ENCODE measurements at places on chromosomes 2 and 18.

GRCh38 chr2:100193291-100193710 is 50.9 kb upstream of the AFF3 start:
- no peak for DNase-seq

DNA sequence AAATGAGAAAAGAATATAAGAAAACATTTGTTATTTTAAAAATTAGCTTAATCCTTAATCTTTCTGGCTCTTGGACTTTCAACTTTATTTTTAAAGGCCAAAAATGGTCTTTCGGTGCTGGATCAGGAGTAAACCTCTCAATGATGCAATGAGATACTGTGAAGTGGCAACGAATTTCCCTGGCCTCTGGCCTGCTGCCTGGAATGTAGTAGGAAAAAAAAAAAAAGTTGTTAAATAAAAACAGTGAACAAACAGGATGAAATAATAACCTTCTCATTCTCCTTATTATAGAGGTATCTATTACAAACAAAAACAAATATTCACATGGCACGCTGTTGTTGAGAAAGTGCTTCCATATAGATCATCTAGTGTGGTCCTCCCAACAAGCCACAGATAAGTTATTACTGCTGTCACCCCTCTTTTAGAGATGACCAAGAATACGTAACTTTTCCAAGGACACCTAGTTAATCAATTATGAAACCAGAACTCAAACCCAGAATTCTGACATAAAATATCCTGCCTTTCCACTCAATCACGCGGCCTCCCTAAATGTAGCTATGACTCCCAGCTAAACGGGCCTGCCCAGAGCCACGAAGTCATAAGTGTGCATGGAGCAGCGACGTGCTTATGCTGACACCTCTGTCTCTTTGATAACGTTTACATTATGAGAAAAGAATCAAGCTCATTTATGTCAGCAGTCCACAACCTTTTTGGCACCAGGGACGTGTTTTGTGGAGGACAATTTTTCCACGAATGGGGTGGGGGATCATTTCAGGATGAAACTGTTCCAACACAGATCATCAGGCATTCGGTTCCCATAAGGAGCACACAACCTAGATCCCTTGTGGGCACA is 170.9 kb downstream of the BCL2 start:
- DNase-seq, result no peak

- no peak for DNase-seq
These were observed 3.5 kb downstream of the TRIB2 start for GRCh38 chr2:12720278-12720620.

DNA sequence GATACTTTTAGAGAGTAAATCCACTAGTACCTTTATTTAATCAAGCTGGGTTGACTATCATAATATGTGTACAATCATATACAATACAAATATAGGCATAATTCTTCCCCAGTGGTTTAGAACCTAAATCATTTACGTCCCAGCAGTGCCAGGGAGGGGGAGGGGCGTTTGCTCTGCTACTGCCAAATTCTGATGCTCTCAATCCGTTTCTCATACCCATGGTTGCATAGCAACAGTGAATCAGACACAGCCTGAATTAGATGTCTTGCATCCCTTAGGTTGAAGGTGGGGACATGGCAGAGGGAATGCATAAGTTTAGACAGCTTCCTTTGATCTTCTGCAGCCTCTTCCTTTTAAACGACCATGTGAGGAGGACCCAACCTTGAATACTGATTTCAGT is 135.4 kb downstream of the ABCA12 start:
- DNase-seq, result no peak

DNA sequence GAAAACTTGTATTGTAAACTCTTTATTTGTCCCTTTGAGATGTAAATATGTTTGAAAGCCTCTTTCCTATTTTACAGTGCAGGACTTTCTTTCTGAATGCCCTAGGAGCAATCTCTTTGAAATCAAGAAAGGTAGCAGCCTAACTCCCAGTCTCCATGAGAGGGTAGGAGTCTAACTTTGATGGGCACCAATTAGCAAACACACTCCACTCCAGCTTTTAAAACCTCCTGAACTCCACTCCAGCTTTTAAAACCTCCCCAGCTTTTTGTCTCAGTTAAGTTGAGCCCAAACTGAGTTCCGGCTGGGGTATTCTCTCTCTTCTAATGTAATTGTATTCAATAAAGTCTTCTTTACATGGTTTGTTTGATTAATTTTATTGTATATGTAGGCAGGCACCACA is 493.7 kb upstream of the CDH7 start:
- DNase-seq, result no peak

DNA sequence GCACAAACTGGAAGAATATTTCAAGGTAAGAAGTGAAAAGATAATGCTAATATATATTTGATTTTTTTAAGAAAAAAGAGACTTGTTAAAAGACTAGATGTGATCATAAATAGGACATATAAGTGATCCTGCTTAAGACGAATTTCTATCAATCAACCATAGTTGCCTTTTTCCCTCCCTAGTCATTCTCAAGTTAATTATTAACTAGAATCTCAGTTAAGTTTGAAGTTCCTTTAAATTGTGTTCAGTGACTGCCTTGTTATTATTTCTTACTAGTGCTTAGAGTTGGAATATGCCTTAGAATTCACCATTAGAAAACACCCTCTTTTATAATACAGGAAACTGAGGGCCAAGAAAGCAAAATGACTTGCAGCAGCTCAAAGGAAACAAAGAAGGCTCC is 141.5 kb upstream of the SP5 start:
- DNase-seq, result no peak

- DNase-seq, result no peak
These were observed 18.1 kb downstream of the DTNB start for GRCh38 chr2:25655316-25655715.

DNA sequence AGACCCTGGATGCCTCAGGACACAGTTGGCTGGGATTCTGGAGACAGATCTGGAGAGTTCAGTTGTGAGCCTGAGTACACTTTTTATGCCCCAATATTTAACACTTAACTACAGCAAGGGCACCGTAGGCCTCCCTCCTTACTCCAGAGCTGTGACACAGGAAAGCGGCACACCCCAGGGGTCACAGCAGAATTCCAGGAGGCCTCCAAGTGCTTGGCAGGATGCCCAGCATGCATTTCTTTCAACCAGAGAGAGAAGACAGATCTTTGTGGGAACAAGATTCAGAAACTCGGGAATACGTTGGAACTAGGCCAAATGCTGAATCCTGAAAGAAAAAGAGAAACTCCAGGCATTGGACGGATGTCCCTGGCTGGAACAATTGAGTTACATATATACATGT is 199.2 kb upstream of the NT5C1B start:
- DNase-seq, result peak; percentile 11

- no peak for DNase-seq
These were observed 53.9 kb upstream of the ACVR1 start for GRCh38 chr2:157929871-157930667.

GRCh38 chr2:127143841-127144782 is 37.2 kb upstream of the BIN1 start:
- no peak for DNase-seq

DNA sequence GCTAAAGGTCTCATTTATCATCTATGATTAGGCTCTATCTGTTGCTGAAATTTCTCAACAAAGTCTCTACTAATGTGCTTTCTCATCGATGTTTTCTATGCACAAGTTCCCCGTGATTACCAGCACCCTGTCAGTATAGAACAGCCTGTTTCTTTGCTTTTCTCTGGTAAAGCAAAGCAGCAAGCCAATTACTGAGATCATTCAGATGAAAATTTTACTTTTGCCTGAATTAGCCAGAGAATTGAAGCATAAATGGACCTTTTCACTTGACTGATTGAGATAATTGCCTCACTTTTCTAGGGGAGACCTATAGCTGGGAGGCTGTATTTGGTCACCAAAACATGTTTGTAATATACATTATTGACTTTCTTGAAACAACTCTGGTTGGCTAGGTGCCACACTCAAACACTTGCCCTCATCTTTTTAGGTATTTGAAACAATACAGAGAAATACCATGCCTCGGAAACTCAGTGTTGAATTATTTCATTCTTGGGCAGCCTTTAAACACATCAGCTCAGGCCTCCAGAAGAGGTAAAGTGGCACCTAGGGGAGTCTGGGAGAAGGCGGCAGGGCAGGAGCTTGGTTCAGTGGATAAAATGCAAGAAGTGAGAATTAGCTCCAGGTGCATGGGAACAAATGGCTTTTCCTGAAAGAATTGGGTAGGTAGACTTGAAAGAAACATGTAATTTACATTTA is 96.2 kb downstream of the GALNT3 start:
- DNase-seq, result peak; percentile 19

GRCh38 chr2:105320651-105321215 is 8.8 kb downstream of the TGFBRAP1 start:
- no peak for DNase-seq

DNA sequence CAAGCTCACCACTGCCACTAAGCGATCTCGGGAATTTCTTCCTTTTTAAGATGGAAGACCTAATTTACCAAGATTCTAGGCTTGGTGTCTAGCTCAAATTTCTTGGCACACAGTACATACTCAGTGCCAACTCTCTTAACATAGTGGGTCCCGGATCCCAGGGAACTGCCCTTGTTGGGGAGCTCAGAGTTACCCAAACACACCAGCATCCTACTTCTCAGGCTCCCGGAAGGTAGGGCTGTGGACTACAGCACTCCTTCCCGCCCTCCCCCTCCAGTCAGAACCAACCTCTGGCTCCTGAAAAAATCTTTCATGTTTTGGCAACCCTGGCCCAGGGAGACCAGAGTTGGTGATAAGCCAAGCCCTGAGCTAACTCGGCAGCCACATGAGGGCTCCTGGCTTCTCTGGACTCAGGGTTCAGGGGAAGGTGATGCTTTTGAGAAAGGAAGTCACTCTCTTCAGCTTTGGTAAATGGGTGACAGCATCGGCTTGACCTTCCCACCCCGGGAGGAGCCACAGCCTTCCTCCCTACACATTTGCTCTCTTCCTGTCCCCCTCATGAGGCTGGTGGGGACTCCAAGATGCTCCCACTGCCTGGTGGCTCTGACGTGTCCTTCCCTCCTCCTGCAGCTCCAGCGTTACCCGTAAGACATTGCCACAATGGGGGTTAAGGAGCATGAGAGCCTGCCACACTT is 8.8 kb downstream of the ODC1 start:
- DNase-seq, result no peak

- peak; percentile 44 for DNase-seq
These were observed 50.5 kb downstream of the MRPL35 start for GRCh38 chr2:86249579-86250391.
